NCI-H524 treated with DMSO at 0.1 percent for 48 hours (cell line): ENCODE measurements at places on chromosomes 13 and 19.

GRCh38 chr13:38657191-38657590, 29.7 kb upstream of the FREM2 start:
- no peak for DNase-seq

- DNase-seq, result no peak
Observed at GRCh38 chr13:102405499-102406100, 3.8 kb upstream of the FGF14 start.

GRCh38 chr19:41437944-41438574, 1.7 kb downstream of the DMAC2 start:
- no peak for DNase-seq

DNA sequence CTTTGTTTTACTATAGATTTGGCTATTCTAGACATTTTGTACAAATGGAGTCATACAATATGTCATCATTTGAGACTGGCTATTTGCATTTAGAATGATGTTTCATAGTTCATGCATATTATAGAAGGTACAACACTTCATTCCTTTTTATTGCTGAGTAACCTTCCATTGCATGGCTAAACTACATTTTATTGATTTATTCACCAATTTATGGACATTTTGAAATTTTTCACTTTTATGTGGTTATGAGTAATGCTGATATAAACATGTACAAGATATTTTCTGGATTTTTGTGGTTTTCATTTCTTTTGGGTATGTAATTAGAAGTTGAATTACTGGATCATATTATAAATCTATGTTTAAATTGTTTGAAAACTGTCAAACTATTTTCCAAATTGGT, 710.3 kb upstream of the SLITRK5 start:
- no peak for DNase-seq

DNA sequence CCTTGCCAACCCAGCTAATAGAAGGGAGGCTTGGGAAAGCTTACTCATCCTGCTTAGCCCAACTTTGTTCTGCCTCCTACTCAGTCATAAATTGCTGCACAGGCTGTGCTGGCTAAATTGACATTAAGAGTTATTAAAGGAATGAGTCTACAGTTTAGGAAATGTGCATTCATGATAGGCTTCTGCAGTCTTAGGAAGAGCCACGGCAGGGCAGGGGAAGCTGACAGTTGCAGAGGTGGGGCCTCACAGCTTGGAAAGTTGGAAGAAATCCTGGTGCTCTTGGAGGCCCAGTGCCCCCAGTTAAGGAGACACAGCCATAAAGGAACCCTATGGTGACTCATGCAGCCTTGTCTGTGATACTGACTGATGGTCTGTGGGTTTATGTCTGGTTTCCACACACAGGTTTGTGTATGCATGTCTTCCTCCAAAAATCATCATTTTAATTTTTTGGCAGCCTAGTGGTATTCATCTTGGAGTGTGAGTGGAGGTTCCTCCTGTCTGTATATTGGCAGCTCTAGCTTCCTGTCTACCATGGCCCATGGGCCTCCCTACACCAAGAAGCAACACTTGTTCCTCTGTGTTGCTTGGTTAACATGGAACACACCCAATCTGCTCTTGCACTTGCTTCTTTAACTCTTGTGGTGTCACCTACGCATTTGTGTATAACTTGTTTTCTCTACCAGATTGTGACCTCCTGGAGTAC, 135.0 kb upstream of the KL start:
- DNase-seq, result no peak

- peak; percentile 9 for DNase-seq
Observed at GRCh38 chr19:48367855-48368254, 3.7 kb downstream of the SYNGR4 start.

- no peak for DNase-seq
Observed at GRCh38 chr13:74644229-74644628, 510.0 kb upstream of the KLF12 start.
